MCF 10A (cell line): ENCODE measurements at places on chromosomes 6 and 20.

GRCh38 chr6:160464744-160465143 is 116.6 kb downstream of the SLC22A3 start:
- no peak for DNase-seq

GRCh38 chr20:53660078-53660909 is 66.7 kb upstream of the ZNF217 start:
- DNase-seq = no peak

DNA sequence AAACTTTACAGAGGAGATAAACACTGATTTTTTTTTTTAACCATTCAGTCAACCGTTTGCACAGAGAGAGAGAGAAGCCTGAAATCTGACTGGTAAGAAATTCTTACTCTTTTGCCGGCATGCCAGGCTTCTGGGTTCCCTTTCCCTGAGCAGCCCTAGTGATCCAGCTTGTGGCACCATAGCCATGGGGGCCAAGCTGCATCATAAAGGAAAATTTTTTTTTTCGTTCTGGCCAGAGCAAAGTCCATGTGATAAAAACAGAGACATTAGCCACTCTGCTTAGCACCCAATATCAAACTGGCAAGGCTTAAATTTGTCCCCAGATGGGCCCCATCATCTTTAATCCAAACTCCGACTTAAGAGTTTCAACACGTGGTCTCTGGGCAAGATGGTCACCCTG is 44.5 kb downstream of the CEP85L start:
- DNase-seq = no peak

DNA sequence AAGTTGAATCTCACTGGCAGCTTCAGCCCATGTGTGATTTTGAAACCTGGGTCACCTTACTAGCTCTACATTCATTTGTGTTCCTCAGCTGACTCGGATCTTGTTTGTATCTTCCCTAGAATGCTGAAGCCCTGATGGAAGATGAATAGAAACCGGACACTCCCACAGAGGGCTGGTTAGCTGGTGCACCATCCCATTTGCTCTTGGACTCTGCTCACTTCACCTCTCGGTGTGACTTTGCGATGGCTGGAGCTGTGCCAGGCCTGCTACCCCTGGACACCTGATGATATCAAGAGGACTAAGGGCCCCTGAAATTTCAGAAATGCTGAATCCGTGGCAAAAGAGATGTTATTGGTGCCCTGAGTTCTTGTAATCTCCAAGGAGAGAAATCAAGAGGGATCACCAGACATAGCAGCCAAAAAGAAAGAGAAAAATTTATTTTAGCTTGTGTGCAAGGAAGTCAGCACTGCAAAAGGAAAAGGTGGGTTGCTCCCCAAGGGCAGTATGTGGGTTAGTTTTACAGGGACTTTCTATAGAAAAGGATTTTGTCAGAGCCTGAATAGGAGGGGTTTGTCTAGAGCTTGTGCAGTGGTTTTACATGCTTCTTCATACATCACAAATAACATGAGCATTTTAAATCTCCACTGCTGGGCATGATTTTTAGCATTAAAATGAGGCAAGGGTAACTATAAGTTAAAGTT is 426.3 kb upstream of the NOX3 start:
- no peak for DNase-seq

DNA sequence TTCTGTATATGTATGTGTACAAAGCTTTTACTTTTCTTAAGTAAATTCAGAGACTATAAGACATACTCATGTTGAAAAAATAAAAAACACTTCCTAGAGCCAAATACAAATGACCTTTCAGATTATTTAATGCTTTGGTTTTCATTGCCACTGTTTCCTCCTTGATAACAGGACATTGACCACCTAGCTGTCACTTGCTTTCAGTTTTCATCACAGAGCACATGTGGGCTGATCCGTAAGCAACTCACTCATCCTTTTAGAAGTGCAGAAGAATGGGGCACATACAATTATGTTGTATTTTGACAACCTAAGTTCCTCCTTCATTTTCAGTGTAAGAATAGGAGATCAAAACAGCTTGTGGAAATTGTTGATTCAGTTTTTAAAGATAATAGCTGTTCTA is 6.2 kb downstream of the ZBTB2 start:
- no peak for DNase-seq

- no peak for DNase-seq
These were observed 39.1 kb downstream of the LHFPL5 start for GRCh38 chr6:35844290-35844689.

GRCh38 chr6:4522453-4522852 is 253.8 kb upstream of the CDYL start:
- no peak for DNase-seq

DNA sequence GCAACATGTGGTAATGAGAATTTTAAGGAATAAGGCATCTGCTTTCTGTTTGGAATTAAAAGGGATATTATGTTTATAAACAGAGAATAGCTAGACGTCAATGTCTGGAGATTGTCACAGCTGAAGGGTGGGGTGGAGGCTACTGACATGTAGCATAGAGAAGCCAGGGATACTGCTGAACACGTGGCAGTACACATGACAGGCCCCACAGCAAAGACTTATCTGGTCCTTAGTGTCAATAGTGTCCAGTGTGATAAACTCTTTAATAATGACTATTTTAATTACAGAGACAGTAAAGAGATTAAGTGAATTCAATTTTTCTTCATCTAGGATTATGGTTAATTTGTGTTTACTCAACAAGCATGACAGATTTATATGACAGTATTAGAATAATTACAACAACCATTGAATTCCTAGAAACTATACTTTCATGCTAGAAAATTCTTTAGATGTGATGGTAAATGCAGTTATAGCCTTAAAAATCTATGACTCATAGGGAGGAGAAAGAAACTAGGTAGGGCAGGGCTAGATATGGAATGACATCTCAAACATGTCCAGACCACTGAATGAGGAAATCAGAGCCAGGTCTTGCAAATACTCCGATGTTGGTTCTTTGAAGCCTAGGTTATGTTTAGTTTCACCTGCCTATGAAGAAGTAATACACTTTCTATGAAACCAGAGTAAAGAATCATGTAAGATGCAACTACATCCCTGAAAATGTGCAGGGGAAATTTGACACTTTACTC is 399.5 kb downstream of the PHF3 start:
- peak; percentile 75 for DNase-seq

GRCh38 chr6:89475634-89476033 is 42.7 kb downstream of the ANKRD6 start:
- DNase-seq = peak; percentile 55

GRCh38 chr20:15814360-15814759 is 758.9 kb downstream of the KIF16B start:
- no peak for DNase-seq

- no peak for DNase-seq
These were observed 79.1 kb downstream of the RIMS1 start for GRCh38 chr6:71965404-71965803.

DNA sequence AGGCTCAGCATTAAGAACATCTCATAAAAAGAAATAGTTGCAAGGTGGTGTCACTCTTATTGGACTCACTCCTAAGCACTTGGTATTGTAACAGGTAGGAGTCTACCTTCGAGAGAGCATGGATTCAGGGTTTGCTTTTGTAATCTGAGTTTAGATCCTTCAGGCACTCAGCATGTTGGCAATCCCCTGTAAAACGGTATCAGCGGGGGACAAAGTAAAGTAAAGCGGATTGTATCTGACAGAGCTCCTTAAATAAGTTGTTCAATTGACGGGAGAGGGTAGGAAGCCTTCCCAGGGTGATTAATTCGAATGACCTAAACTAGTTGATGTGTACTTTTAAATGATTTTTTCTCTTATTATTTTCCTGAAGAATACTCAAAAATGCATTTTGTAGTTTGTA is 869.8 kb upstream of the EPHA7 start:
- DNase-seq = no peak

DNA sequence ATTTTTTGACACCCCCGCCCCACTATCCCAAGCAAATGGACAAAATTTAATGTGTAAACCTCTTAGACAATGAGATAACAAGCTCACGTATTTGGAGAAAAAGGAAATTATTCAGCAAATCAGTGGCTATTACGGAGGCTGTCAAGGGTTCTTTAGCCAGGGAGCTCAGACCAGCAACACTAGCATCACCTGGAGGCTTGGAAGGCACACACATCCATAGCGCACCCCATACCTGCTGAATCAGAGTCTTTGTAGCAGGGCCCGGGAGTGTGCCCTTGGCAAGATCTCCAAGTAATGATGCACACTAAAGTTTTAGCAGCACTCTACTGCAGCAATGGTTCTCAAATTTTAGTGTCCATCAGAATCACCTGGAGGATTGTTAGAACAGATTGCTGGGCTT is 223.2 kb upstream of the BTBD3 start:
- no peak for DNase-seq

DNA sequence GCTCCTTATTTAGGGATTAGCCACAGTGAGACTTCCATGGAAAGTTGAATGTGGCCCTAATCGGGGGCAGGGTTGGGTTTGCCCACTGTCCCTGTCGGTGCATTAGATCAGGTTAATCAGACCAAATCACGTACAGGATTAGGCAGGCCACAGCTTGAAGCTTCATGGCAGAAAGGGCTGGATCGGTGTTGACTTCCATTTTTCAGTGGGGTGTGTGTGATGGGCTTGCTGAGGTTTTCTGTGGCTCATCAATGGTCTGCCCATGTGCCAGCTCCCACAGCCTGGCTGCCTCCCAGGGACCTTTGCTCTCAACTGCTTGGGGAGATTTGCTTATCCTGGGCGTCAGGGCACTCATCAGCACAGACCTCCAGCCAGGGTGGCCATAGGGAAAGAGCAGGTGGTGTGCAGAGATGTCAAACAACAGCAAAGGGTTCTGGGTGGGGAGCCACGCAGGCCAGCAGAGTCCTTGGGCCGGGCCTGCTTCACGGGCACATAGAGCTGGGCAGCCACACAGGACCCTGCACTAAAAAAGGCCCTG is 130.7 kb downstream of the TFAP2C start:
- DNase-seq = no peak

DNA sequence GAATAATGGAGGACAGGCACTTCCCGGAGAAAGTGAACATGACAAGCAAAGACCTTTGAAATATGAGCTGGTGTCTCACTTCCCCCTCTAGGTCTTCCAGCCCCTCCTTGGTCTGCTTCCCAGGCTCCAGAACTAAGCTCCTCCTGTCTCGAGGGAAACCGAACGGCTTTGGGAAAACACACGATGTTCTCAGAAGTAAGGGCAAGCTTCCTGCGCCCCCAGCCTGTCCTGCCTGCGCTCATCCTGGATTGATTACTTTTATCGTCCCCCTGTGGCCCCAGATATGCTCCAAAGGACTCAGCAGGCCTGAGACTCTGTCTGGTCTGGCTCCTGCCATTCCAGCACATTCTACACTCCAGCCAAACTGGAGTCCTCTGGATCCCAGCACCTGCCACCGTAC is 83.4 kb downstream of the ZNF217 start:
- DNase-seq = no peak

GRCh38 chr6:111978532-111979149 is 75.3 kb upstream of the CCN6 start:
- no peak for DNase-seq

DNA sequence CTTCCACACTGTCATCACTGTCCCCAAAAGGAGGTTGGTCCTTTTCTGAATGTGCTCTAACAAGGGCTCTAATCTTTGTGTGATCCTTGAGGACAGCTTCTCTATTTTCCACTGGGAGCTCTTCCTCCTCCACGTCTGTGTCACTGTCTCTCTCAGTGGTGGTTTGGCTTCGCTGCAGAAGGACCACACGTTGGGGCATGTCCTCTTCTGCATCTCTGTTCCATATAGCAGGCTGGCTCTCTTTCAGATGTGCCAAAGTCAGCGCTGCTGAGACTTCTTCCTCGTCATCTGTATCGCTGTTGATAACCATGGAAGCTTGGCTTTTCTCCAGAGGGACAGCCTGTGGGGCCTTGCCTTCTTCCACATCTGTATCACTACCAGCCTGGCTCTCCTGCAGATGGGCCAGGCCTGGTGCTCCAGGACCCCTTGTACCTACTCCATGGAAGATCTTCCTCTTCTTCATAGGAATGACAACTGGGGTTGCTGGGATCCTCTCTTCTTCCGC is 4.6 kb downstream of the MDC1 start:
- DNase-seq = no peak

DNA sequence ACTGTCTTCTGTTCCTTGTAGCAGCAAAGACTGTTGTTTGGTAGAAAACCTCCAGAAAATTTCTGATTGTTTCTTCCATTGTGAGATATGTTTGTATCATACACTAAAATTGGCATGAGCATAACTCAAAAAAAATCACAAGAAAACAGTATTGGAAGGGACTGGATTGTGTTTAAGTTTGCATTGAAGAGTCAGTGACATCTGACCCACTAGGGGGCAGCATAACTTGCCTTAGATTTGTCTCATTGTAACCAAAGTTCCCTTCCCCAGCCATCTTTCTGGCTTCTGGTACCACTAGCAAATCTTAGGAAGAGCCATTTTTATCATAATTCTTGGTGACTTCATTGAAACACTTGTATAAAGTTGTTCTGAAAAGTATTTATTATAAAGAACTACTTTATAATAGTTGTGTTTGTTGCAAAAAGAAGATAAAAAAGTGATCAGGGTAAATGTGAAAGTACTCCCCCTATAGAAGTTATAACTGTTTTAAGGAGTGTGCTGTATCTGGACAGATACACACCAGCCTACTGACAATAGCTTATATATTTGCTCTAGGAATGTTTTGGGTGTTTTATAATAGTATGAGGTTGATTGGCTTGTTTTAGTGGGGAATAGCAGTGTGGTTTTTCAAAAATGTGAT is 7.7 kb downstream of the CSTF1 start:
- DNase-seq = peak; percentile 70

- DNase-seq = peak; percentile 35
These were observed 3.3 kb downstream of the ADGRB3 start for GRCh38 chr6:68638230-68638900.

DNA sequence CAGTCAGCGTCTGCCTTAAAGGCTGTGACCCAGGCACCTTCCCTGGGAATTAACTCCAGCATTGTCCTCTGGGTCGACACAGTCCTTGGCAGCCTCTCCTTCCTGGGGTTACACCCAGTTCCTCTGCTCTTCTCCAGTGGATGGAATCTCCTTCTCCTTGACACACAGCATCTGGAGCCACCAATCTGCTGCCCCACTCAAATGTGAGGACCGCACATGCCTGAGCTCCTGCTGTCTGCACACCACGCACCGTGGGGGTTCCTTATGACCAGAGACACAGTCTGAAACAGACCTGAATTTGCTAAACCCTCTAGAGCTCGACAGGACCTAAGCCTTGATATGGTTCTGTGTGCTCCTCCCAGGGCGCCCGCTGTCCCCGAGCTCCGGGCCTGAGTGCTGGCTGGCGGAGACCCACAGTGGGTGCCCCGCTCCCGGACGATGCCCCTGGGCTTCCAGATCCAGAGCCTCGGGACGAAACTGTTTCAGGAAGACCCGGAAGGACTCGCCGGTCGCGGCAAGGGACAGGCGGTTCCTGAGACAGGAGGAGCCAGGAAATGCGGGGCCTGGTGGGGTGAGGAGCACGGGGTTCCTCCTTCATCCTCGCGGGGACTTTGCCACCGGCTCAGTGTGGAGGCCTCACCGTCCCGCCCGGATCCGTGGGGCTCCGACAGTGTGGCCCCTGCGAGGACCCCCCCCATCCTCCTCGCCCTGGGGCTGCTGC is 2.5 kb upstream of the RAET1G start:
- DNase-seq = no peak
